ENCODE measurements at places on chromosomes 12 and 14.

GRCh38 chr14:29955087-29955486, 27.4 kb upstream of the PRKD1 start:
- DNase-seq, result no peak

- no peak for DNase-seq
These were observed 68.3 kb upstream of the TUNAR start for GRCh38 chr14:95808371-95808770.

DNA sequence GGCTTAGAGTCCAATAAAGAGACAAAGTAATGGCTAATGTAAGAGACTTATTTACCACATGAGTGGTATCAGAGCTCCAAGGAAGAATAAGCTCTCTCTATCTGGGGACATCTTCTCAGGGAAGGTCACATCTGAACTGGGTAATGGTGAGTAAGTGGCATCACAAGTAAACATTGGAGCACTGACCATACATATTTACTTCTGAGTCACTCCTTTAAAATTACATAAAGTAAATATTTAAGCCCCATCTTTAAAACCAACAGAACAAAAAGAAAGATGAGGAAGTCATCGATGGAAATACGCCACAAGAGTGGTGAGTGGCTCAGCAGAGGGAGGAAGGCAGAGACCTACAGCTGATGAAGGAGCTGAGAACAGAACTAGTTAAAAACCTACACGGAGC, 159.9 kb downstream of the DUSP6 start:
- DNase-seq, result no peak

DNA sequence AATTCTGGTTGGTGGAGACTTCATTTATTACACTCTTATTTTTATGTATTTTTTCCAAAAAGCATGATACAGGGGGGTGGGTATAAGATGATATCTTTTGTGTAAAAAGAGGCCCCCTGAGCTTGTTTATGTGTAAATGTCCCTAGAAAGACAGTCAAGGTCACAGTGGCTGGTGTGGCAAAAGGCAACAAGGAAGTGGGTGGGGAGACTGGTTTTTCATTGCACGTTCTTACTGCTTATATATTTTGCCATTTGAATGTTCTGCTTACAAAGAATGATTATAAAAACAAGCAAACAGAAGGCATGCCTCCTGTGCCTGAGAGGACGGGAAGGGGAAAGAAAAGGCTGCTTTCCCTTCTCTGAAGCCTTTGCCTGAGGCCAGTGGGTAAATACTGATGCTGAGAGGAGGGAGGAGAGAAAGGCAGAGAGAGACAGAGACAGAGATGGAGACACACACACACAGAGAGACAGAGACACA, 24.1 kb upstream of the ADIPOR2 start:
- DNase-seq, result no peak

GRCh38 chr12:113208041-113208934, 13.0 kb upstream of the TPCN1 start:
- DNase-seq, result peak; percentile 37

DNA sequence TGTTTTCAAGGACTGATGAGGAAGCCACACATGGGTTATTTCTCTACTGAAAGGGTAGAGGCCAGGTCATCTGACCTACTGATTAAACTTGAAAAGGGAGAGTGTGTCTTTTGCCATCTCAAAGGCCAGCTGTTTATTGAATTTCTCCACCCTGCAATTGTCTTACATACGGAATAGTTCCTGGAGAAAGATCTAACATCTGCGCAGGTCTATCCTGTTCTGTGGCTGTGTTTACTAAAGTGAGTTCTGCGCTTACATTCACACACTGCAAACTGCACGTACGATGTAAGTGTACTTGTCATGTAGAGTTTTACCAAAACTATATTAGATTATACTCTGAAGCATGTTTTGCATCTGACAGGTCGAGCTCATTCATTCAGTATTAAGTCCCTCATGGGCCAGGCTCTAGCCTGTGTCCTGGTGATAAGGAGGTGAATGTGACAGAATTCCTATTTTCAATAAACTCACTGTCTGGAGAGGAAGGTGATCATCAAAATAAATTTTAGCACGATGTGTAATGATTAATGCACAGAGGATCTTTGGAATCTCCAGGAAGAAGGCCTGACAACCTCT, 96.6 kb downstream of the PRKCH start:
- DNase-seq, result no peak

DNA sequence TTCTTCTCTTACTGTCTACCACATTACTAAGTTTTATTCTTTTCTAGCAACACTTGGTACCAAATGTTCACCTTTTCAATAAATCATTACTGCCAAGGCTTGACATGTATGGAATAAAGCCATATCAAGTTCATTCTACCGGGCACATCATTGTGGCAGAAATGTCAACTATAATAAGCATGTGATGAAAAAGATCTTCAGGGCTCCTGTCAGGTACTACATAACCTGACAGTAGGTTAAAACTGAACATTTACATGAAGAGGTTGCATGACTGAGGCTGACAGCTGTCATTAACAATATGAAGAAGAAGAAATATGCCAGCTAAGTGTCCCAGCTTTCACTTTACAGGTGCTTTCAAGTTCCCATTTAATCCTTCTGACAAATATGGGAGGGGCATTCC, 178.9 kb downstream of the KCNH5 start:
- no peak for DNase-seq

DNA sequence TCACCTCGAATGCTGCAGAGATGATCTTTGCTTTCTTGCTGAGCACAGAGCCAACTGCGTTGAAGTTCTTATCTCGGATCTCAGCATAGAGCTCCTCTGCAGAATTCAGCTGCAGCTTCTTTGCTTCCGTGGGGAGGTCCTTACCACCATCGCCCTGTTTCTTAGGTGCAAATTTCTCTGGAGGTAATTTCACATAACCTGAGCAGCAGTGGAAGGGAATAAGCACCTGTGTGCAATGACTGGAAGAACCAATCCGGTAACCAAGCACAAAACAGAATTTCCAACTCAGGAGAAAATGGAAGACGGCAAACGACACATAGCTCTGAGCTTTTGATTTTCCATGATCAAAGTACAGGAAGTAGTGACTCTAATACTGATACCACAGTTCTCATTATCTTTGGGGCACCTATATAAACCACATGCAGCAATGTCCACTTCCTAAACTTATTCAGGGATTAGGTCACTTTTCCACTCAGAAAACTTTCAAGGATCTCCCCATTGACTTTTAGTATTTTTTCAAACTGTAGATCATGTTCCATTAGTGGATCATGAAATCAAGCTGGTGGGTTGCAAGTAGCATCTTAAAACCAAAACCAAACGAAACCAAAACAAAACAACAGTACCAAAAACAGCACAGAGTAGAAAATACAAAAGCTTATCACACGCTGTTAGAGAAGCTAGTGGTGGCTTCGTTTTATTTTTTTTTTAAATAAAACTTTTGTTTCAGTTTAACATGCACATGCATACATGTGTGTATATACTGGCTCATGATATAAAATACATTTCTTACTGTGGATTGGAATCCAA, 18.9 kb upstream of the DIABLO start:
- DNase-seq, result no peak

DNA sequence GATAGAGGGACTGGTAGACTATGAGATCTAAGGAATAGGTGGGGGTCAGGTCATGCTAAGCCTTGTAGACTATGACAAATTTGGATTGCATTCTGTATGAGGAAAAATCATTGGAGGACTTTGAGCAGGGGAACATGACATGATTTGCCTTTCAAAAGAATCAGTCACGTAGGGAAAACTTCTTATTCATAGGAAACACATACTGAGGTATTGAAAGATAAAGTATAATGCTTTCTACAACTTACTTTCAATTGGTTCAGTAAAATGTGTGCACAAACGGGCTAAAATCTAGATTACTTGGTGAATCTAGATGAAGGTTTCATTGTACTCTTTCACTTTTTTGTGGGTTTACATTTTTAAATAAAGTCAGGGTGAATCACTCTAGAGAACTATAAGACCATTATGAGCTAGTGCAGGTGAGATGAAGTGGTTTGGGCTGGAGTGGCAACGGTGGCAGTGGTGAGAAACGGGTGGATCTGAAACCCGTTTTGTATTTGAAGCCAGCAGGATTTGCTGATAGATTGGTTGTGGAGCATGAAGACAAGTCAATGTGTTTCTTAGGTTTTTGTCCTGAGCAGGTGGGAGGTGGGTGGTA, 6.7 kb downstream of the BBS10 start:
- DNase-seq, result no peak

- DNase-seq, result no peak
These were observed 32.8 kb downstream of the CCNK start for GRCh38 chr14:99513946-99514551.

- no peak for DNase-seq
These were observed 27.8 kb downstream of the TBX3 start for GRCh38 chr12:114655934-114656749.

GRCh38 chr14:102085948-102086708, 716 bp downstream of the HSP90AA1 start:
- peak; percentile 30 for DNase-seq

DNA sequence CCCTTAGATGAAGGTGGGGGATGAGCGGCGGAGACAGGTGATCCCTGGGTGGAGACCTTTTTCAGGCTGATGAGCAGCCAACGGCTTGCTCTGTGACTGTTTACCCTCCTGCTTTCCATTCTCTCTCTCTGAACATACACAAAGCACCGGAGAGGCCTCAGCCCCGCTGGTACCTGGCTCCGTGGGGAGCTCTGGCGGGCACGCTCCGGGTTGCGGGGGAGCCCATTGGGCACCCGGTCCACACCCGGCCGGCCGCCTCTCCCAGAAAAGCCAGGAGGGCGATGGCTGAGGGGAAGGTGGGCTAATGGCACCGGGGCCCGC, 545 bp downstream of the SMARCC2 start:
- no peak for DNase-seq

DNA sequence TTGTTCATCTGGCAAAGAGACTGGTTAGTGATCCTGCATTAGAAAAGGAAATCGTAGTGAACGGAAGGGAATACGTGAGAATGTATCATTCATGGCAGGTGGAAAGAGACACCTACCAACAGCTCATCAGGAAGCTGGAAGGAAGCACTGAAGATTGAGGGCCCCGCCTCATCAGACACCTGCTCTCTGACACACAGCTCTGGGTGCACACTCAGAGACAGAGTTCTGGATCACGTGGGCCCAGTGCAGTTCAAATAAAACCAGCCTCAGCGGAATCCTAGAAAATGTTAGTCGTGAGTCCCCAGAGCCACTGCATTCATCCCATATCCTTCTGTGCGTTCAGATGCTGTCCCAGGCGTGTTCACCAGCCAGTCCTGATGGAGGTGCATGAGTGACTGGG, 129.7 kb downstream of the GLT1D1 start:
- DNase-seq, result no peak

DNA sequence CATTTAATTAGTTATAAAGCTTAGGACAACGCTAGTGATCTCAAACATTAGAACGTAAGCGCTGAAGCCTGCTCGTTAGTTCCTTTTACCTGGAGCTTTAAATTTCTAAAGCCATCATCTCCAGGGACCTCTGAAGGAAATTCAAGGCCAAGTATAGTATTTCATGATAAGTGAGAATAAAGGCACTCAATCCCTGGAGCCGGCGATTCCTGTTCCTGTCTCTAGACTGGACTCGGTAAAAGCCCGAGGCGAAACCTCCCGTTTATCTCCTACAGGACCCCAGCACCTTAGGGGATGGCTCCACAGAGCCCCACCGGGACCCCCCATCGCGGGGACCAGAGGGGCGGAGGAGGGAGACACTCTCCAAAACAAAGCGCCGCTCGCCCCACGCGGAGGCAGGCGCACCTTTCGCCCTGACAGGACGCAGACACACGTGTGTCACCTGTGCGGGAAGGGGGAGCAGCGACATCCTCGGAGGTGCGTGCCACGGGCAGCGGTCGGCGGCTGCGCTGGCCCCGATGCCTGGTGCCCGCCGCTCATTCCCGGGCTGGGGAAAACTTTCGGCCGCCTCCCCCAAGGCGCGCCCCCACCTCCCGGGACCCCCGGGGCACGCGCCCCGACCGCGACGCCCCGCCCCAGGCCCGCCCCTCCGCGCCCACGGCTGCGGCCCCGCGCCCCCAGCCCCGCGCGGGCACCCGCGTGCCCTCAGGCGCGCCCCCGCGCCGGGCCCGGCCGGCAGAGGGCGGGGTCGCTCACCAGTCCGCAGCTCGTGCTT, 678 bp downstream of the RPS6KA5 start:
- peak; percentile 22 for DNase-seq

DNA sequence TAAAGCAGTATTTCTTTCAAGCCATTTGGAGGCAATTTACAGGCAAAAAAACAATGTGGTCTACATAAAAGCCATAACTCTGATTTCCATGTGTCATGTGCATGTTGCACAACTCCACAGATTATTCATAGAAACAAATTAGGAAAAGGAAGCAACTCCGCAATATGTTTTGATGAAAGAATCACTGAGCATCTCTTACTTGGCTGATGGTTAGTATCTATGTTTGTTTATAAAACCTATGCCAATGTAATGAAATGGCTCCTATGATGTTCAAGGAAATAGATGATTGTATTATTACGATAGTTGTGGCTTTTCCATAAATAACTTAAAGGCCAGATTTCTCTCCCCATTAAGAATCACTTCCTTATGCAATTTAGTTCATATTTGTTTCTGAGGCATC, 373.7 kb downstream of the CCDC91 start:
- no peak for DNase-seq

GRCh38 chr14:48747561-48748089, 838.6 kb downstream of the RPS29 start:
- no peak for DNase-seq

DNA sequence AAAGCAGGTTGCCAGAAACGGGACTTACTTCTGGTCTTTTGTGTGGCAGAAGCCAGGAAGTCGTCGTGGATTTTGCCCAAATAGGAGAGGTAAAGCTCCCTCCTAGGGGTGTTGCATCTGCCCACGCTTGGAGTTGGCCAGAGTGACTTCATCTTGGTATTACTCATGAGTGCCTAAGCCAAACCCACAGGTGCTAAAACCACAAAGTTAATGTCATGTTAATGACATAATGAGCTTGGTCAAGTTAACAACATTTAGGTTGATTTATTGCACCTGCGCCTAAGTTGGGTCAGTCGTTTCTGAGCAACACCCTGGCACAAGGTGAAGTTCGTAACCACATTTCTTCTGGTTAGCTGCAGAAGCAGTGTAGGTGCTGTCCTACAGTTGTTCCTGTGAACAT, 225.2 kb downstream of the FUT8 start:
- peak; percentile 17 for DNase-seq

DNA sequence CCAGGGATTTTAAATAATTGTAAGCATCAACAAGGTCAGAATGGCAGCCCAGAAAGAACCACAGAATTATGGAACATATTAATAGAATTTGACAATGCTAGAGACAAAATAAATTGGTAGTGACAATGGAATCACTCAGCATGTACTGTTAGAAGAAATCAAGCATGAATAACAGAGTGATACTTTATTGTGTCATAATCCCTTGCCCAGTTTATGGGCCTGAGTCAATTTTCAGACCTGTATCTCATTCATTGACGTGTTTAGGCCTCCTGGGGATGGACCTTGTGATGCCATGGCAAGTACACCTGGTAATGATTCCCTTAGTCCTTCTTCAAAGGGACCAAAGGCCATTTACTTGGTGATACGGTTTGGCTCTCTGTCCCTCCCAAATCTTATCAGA, 12.8 kb upstream of the CCDC91 start:
- DNase-seq, result no peak

GRCh38 chr12:51496895-51497294, 72.3 kb downstream of the SLC4A8 start:
- DNase-seq, result no peak

All from stimulated activated CD8-positive, alpha-beta memory T cell treated with anti-CD3 and anti-CD28 coated beads, Interleukin-7, amount 100 ng/mL, for 1 hour (primary cell).